ENCODE measurements at places on chromosomes 7 and 10. TPM values are rescaled to one million over a fixed set of nuclear protein-coding genes. Genes with fewer than 3 reads are reported as not detected.

DNA sequence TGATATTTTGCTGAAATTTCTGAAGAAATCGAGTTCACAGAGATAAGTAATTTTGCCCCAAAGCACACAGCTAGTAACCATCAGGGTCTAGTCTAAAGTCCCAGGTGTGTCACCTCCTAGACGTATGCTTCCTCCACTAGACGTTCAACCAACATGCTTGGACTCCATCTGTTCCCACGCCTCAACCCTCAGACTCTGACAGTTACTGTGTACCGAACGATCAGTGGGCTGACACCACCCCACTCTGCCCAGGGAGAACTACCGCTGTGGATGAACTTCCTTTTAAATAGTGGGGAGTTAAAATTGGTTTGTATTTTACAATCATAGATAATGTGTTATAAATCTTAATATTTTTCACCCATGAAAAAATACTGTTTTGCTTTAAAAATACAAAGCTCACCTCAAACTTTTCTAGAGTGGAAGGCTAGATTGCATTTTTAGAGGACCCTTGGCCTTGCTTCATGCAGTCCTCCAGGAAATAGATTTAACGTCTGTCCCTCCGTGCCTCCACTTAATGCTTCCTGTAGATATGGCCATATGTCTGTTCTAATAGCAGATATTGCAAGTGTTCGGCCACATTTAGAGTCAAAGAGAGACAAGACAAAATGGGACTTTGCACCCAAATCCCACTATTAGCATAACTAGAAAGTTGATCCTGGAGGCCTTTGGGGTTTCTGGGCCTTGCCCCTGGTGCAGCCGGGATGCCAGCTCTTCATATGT is 91.4 kb upstream of the ZPBP start:
- no peak for DNase-seq

DNA sequence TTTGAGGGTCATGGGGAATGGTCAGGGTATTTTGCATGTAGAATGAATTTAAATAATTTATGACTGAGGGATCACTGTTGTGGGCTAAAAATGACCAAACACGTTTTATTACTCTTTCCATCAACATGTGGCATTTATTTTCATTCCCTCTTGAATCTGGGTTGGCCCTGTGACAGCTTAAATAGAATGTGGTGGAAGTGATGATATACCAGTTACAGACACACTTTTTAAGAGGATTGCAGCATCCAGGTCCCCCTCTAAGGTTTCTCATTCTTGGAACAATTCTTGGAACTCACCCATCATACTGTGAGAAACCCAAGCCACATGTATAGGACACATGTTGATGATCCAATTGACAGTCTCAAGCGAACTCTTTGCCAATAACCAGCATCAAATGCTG is 272.4 kb downstream of the ETV1 start:
- DNase-seq = no peak

DNA sequence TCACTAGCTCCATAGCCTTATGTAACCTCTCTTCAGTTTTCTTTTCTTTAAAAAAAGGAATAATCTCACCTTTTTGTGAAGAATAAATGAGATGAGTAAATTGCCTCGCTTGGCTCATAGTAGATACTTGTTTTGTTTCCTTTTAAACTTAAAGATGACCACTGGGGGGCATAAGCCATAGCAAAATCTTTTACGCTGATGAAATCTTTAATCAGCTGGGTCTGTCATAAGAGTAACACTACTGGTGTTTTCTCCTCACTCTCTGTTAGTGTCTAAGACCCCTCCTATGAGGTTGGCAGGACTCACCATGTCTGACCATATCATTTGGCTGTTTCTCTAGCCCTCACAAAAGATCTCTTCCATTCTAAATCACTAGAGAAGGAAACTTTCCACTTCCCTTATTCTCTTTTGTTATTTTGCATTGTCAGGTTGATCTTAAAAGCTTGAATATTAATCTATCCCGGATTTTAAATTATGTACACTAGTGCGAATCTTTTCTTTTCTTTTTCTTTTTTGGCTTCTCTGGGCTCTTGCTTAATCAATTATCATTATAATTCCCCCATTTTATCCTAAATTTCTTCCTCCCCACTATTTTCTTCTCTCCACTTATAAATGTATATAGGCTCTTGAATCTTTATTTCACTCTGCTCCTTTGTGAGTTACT is 12.5 kb downstream of the STAG3 start:
- no peak for DNase-seq

DNA sequence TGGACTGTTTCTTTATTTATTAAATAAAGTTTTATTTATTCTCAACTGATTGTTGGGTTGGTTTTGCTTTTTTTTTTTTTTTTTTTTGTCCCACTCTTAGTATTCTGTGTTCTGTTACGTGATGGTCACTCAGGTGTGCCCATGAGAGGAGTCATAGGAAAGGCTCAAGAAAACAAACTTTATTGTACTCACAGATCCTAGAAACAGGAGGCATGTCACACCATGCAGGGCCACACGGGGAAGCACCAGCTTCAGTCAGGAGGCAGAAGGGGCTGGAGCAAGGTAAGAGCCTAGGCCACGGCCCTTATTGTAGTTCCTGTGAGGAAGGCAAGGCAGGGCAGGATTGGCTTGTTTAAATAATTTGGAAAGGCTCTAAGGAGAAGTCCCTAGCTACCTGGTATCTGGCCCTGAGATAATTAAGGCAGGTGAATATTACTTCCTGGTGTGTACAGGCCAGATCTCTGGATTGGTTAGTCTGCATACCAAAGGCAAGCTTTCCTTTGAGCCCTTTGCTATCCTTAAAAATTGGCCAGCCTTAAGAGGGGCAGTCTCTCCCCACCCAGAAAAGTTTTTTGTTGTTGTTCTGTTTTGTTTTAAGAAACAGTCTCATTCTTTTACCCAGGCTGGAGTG is 8.3 kb downstream of the ATOH7 start:
- no peak for DNase-seq

Gene EPO
- not detected for total RNA-seq

Gene PTPRZ1
- total RNA-seq = 1.9 TPM

Gene COPS6
- total RNA-seq = 70.6 TPM

DNA sequence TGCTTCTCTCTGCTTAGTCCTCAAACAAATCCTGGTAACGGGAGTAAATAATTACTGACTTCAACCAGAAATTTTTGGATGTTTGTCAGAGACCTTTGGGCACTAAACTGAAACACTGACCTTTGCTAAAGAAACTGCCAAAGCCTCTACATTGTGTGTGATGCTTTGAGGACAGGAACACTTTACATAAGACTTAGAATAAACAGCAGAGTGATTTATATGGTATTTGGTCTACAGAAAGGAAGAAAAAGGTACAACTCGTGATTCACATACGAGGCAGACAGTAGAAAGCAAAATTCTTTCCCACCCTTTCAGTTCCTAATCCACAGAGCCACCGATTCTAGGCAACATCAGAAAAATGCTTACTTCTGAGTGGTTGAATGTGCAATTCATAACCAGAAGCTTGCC is 59.8 kb downstream of the SLC16A12 start:
- no peak for DNase-seq

DNA sequence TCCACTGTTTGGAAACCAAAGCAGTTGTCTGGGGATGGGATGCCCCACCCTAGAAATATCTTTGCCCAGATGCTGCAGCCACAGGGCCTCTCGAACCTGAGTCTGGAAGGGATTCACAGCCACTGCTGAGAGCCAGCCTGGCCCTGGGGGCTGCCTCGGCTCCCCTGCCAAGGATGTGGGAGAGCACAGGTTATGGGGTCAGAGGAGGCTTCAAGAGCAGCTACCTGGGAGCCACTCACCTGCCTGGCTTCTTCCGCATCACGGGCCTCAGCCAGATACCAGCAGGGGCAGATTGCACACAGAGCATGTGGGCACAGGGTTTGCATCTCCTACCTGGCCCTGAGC is 5.4 kb upstream of the PWWP2B start:
- DNase-seq = no peak

DNA sequence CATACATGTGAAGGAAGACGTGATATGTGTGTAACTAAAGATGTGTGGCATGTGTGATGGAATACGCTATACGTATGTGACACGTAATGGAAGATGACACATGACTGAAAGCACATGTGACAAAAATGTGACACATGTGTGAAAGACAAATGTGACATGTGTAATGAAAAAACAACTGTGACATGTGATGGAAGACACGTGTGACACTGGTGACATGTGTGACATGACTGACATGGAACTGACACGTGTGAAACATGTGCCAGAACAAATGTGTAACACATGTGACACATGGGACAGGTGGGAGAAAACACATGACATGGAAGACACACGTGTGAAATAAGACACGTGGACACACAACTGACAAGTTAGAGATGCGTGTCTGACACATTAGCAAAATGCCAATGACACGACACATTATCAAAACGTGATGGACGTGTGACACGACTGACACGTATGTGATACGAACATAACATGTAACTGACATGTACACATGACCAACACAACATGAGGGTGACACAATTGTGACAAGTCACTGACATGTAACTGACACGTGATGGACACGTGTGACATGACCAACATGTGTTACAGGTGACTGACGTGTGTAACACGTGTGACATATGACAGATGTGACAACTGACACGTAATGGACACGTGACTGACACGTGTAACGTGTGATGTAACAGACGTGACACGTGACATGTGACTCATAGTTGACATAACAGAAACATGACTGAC is 24.4 kb downstream of the CRPPA start:
- no peak for DNase-seq

- DNase-seq = no peak
These were observed 57.4 kb downstream of the HIBADH start for GRCh38 chr7:27605283-27605682.

Gene TWIST1
- not detected for total RNA-seq

DNA sequence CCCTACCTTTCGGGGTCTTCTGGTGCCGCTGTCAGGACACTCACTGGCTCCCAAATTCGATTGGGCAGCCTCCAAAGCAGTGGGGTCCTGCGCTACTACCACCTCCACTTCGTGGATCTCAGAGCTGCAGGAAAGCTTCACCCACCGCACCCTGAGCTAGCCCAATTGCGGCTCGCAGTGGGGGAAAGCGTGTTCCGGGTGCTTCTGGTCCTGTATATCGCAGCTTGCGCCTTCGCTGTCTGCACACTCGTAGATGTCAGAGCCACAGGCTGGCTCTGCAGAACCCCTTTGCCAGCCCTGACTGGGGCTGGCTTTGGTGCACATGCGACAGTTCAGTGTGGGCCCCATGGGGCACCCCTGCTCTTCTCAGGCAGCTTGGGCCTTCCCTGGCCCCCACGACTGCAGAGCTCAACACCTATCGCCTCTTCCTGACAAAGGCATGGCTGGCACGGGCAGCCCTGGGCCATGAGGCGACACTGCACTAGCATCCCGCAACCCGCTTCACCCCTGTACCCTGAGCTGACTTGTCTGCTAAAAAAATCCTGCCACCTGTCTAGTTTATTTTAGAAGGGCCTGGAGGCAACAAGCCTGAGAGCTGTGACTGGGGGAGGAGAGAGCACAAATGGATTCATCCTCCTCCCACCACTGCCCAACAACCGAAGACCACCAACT is 78.7 kb upstream of the ABI1 start:
- no peak for DNase-seq

DNA sequence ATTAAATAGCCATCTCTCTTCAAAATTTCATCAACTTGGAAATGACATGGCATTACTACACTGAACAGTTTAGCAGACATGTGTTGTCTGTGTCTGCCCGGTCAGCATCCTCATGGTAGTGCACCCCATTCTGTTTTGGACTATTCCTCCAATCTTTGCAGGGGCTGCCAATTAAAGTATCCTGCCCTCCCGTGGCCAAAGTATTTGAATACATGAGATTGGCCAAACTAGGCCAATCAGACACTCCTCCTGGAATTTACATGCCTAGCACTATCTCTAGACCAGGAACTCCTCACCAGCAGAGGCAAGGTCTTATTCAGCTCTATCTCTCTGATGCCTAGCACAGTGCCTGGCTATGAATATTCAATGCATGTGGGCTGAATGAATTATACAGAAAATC is 4.4 kb downstream of the SHTN1 start:
- no peak for DNase-seq

- DNase-seq = no peak
These were observed 48.1 kb downstream of the PDLIM1 start for GRCh38 chr10:95242581-95243317.

- DNase-seq = no peak
These were observed 109.6 kb upstream of the COBL start for GRCh38 chr7:51426163-51426562.

Gene LIPF
- total RNA-seq = not detected

Gene DPP6
- 0.71 TPM for total RNA-seq

DNA sequence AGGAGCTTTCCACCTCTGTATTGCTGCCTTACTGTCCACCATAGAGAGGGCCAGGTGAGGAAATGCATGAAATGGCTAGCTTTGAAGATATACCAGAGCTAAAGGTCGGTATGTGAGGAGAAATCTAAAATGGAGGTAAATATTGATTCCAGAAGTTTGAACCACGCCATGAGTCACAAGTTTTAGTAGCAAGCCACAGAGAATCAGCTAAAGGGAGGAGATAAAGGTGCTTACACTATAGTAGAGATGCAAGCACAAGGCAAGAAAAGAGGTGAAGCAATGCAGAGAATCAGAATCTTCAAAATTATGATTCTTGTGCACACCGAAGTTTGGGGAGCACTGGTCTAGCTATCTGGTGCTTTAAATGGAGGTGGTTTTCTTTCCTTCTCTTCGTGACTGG is 3.0 kb upstream of the GSAP start:
- DNase-seq = no peak

Gene RADIL
- 9.7 TPM for total RNA-seq

- DNase-seq = no peak
These were observed 20.8 kb downstream of the OGDHL start for GRCh38 chr10:49741108-49741995.

- no peak for DNase-seq
These were observed 185.2 kb upstream of the VIPR2 start for GRCh38 chr7:159329818-159330378.

- no peak for DNase-seq
These were observed 24.6 kb upstream of the DGKI start for GRCh38 chr7:137871170-137871915.

Gene SEC61G
- total RNA-seq = 79.5 TPM

Gene SPDYE16
- 0.18 TPM for total RNA-seq

Gene PVRIG
- total RNA-seq = not detected

Gene CREB5
- total RNA-seq = 10.3 TPM

- DNase-seq = peak; percentile 97
These were observed at the start of gene TCF7L2 for GRCh38 chr10:112949875-112950507. TSS of gene TCF7L2 (plus strand) at chr10:112950247. CDS start at chr10:112950757, 510 bp downstream.

DNA sequence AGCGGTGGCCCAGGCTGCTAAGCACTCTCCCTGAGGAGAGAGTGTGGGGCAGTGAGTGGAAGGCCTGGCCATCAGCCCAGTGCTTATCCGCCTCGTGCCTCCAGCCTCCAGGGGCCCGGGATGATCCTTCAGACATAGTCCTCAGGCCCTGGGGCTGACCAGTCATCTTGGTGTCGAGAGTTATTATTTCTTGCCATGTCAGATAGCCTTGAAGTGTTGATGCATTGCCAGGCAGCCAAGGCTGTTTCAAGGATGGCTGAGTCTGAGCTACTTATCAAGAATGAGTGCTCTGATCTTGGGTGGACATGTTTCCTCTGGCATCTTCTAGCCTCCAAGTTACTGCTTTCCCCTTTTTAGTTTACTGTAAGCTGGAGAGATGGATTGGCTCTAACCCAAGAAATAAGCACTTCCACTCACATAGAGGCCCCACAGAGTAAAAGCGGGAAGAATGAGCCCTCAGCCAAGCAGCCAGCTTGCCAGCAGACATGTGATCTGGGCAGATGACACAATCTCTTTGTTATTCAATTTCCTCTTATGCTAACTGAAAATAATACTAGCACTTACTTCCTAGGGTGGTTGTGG is 136.5 kb upstream of the NAMPT start:
- peak; percentile 76 for DNase-seq

Gene TMEM229A
- total RNA-seq = not detected

Gene MYO1G
- 36.3 TPM for total RNA-seq

- DNase-seq = no peak
These were observed 134.8 kb upstream of the SEMA3C start for GRCh38 chr7:81053623-81054022.

Measured in lower lobe of right lung (tissue), 2 donors.